ACHN (cell line): ENCODE measurements at places on chromosomes 5 and 9.

DNA sequence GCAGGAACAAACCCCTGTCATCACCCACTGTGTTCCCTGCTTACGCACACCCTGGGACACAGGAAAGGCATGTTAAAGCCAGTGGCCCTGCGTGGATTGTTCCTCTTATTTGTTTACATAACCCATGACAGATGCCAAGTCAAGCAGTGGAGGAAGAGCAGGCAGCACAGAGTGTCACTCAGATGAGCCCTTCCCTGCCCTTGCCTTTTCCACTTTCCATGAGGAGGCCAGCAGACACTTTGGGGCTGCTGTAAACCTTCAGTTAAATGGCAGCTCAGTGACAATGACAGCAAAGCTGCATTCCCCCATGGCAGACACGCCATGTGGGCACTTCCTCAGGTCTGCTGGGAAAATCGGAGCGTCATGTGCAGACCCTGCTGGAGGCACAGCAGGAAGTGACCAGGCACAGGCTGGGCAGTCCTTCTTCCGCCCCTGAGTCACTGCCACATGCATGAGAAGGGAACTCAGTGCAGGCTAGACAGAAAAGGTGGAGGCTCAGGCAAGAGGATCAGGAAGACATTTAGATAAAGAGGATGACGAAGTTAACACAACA, 216.8 kb upstream of the PIK3R1 start:
- no peak for DNase-seq

GRCh38 chr9:125700791-125701190, 6.2 kb downstream of the MAPKAP1 start:
- DNase-seq = peak; percentile 70

DNA sequence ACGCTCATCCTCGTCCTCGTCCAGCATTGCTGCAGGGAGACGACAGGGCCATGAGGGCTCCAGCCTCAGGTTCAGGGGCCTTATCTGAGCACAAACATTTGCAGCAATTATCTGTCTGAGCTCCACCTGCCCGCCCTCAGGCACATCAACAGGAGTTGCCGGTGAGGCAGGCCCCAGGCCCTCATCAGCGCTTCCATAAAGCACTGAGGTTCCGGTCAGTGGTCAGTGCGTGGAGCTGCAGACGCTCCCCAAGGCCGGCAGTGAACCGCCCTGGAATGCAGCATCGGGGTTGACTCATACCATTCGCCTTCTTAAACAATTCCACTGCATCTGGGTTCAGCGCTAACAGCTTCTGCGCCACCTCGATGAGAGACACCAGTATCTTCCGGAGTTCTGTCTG, 15.2 kb downstream of the UBAC1 start:
- DNase-seq = no peak

DNA sequence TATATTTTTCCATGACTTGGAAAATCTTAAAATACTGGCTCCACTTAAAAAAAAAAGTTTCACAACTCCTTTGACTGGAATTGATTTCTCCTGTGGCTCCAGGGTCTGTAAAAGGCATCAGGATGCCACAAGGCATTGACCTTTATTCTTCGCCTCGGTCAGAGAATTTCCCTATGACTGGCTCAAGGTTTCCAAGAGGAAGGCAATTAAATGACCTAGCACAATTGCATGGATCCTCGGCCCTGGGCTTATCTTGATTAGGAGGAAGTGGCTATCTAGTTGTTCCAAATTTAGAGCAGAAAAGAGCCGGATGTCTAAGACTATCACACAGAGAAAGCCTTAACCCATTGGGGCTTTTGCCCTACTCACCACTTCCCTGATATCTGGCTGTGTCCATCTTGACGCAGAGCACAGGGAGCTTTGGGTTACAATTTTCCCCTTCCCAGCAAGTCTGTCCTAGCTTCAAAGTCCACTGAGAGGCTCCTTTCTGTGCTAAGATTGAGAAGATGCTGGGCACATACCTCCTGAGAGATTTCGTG, 56.9 kb upstream of the COL15A1 start:
- DNase-seq = no peak

DNA sequence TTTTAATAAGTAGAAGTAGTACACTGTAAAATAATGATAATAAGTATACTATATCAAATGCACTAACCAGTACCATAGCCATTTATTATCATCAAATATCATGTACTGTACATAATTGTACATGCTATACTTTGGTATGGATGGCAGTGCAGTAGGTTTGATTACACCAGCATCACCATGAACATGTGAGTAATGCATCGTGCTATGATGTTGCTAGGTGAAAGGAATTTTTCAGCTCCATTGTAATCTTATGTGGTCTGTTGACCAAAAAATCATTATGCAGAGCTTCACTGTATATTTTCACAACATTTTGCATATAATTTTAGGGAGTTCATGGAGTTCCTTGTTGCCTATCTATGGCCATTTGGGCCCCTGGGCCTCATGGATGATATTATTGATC, 72.2 kb upstream of the HMHB1 start:
- no peak for DNase-seq

GRCh38 chr9:94983552-94983951, 257.1 kb downstream of the AOPEP start:
- no peak for DNase-seq

- no peak for DNase-seq
These were observed 1.4 kb downstream of the SAP30L start for GRCh38 chr5:154447089-154447725.

DNA sequence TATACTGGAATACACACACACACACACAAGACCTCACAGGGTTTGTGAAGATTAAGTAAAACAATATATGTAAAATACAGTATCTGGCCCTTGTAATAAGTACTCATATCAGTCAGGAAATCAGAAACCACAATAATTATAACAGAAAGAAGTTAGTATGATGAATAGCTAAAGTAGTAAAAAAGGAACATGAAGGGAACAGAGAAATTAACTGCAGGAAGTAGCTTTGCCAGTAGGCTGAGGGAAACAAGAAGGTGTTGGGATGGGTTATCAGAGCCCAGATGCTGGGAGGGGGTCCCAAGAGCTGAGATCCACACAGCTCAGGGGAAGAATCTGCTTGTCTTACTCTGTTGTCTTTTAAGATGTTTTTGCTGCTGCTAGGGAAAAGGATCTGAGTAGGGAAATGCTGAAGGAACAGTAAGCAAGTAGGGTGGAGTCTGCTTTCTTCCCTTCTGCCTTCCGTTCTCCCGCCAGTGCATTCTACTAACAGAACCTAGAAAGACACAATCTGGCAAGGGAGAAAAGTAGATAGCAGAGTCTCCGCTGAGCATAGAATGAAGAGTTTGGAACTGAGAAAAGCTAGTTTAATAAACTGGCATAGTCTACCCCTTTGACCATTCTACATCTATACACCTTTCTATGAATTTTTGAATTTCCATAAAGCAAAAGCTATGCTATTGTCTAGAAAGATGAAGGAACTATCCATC, 55.3 kb upstream of the ALDH1A1 start:
- no peak for DNase-seq

DNA sequence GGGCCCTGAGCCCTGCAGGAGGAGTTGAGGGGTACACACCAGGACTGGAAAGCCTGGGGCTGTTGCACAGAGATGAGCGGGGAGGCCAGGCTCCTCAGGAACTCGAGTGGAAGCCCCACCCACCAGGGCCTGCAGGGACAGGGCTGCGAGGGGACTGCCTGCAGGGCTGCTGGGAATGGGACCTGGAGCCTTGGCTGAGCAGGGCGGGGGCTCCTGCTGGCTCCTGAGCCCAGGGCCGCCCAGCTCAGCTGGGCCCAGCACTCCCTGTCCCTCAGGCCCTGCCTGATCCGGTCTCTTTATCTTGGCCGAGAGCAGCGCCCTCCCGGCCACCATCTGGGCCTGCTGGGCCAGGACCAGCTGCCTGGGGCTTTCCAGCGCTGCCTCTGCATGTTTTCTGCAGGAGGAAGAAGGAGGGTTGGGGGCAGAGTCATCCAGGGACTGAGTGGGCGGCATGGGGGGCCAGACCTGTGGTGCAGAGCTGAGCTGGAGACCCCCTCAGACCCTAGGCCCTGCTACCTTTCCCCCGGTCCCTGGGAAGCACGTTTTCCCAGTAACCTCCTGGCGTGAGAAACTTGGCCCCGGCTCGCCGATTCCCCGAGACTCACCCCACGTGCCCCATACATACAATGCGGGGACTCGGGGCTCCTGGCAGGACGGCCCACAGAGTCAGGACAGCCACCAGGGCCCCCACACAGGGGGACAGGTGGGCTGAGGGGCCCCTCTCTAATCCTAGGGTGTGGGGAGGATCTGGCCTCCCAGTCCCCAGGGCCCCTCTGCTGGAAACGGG, 9.4 kb downstream of the LCN12 start:
- no peak for DNase-seq

- no peak for DNase-seq
These were observed 74.1 kb downstream of the GALNT10 start for GRCh38 chr5:154264549-154265196.

- DNase-seq = peak; percentile 51
These were observed 11.0 kb downstream of the TMEM268 start for GRCh38 chr9:114621975-114622609.

- peak; percentile 19 for DNase-seq
These were observed 39.5 kb downstream of the CD180 start for GRCh38 chr5:67156976-67157583.

GRCh38 chr9:70683841-70684240, 269.4 kb upstream of the KLF9 start:
- DNase-seq = no peak

DNA sequence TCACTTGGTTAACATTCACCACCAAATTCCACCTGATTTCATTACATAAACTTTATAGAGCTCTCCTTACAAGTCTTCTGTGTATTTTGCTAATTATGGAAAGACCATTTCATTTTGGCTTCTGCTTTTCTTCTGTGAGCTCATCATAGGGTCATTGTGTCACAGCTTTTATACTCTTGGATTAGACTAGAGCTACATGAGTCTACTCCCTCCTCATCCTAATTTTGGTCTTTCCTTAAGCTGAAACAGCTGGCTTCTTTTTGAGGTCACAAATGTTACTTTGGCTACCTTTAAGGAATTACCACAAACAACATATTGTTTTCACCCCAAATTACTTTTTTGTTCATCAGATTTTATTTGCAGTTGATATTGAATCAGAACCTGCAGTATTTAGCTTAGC, 103.0 kb downstream of the NPR3 start:
- no peak for DNase-seq

GRCh38 chr5:160493806-160494338, 72.2 kb downstream of the PTTG1 start:
- DNase-seq = no peak

DNA sequence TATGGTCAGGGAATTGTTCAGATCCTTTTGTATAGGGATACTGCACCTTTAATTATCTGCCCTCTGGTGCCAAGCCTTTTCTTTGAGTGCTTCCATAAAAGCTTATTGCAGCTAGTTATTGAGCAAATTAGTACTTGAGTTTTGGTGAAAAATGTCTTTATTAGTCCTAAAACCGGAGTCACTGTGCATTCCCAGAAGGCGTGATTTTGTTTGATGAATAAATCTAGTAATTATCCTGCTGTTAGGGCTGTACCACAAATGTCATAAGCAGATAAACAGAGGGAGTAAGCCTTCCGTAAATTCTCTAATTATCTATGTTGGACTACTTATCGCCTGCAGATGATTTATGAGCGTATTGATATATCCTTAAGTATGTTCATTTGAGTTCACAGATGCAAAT, 620.7 kb upstream of the ARRDC3 start:
- DNase-seq = no peak

DNA sequence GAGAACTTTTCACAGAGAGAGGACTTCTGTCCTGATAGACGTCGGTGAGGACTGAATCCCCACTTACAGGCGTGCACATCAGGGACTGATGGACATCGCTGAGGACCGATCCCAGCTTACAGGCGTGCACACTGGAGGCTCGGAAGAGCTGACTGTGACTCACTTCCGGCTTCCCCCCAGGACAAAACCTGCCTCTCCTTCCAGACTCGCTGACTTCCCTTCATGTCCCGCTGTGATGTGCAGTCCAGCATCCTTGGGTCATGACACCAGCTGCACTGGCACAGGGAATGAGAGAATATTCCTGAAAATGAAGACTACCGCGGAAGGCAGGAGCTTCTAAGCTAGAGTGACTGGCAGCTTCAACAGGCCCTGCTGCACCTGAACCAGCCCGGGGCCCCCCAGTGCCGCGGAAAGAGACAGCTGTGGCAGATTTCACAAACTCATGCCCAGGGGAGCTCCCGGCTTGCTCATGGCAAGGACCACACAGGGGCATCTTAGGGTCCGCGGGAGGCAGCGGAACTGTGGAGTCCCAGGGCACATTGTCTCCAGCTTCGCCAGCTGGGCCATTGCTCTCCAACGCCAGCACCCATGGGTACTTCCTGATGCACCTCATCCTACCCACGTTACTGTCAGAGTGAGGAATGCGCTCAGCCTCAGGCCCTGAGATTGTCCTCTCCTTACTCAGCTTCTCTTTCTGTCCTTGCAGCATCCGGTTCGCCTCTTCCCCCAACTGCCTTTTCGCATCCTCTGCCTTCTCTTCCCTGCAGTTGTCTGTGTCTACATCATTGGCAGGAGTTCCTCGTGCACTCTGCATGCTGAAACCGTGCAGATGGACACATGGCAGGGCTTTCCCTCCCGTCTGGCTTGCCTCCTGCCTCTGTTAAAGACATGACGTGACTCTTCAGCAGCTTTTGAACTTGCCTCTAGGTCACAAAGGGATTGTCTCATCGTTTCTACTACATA, 29.5 kb downstream of the SURF6 start:
- DNase-seq = no peak

- DNase-seq = peak; percentile 12
These were observed 465.3 kb upstream of the ARRDC3 start for GRCh38 chr5:91848453-91848852.

DNA sequence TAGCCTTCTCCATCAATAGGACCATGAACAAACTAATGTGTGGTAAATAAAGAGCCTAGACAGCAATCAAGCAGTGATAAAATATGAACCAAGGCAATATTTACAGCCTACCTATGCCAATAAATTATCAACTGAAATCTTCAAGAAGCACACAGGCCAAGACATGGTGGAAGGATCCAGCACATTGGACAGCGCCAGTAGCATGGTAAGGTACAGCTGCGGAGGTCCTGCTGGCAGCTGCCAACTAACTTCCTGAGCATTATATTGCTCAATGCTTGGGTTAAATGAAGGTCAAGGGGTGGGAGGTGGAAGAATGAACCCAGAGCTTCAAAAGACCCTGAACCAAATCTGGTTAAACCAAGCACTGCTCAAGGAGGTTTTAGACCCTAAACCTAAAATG, 16.5 kb upstream of the SPDL1 start:
- peak; percentile 20 for DNase-seq

GRCh38 chr9:89036383-89036782, 45.1 kb downstream of the S1PR3 start:
- no peak for DNase-seq

- DNase-seq = no peak
These were observed 93.0 kb downstream of the THBS4 start for GRCh38 chr5:80128141-80128540.

GRCh38 chr9:88587885-88588649, 53.1 kb downstream of the NXNL2 start:
- DNase-seq = no peak

DNA sequence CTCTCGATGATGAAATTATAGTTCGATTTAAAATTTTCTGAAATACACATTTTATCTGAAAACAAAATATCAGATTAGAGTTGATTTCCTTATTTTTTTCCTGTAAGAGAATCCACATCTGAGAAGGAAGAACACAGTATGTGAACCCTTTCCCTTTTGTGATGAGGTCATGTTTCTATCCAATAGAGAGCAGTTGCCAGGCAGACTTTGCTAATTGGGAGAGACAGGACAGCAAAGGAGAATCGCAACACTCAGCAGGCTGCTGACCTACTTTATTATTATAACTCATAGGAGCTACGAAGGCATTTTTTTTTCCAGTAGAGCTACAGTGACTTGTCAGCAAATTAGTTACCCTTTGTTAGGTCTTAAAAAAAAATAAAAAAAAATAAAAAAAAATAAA, 242.1 kb downstream of the HCN1 start:
- DNase-seq = peak; percentile 43

GRCh38 chr9:97311798-97312500, 4.5 kb downstream of the CCDC180 start:
- no peak for DNase-seq
